PC-3 (cell line): ENCODE measurements at places on chromosomes 11 and 22. TPM values are rescaled to one million over a fixed set of nuclear protein-coding genes. Genes with fewer than 3 reads are reported as not detected.
A peak's percentile ranks its signal among the peaks of the same experiment; 100 is the strongest.

The TRMT112 gene
- 812 and 815 TPM in 2 replicates for total RNA-seq

The CRACR2B gene
- total RNA-seq: 10.6 and 19.8 TPM in 2 replicates

The NLRP14 gene
- total RNA-seq: 0.11 TPM in 1 of 2 replicates, not detected in the other

- DNase-seq: no peak
Measured at GRCh38 chr22:48354096-48354495, 1473.6 kb downstream of the BRD1 start.

DNA sequence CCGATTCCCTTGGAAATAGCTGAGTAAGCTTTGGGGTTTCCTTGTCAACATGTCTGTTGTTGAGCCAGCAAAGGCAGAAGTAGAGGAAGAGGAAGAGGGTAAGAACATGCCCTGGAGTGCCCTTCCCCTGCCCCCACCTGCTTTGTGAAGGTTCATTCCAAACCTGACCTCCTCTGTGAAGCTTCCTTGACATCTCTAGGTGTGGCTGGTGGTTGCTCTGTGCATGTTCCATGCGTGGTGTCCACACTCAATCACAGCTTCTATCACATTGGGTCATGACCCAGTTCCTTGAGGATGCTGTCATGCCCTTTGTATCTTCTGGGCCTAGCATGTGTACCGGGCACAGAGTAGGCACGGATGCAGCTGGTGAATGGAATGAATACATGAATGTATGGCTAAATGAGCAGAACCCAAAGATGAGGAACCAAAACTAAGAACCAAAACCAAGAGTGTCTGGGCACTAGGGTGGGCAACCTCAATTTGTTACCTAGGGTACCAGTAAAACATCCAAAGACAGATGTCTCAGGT is 23.7 kb upstream of the FXYD6 start:
- DNase-seq: no peak

DNA sequence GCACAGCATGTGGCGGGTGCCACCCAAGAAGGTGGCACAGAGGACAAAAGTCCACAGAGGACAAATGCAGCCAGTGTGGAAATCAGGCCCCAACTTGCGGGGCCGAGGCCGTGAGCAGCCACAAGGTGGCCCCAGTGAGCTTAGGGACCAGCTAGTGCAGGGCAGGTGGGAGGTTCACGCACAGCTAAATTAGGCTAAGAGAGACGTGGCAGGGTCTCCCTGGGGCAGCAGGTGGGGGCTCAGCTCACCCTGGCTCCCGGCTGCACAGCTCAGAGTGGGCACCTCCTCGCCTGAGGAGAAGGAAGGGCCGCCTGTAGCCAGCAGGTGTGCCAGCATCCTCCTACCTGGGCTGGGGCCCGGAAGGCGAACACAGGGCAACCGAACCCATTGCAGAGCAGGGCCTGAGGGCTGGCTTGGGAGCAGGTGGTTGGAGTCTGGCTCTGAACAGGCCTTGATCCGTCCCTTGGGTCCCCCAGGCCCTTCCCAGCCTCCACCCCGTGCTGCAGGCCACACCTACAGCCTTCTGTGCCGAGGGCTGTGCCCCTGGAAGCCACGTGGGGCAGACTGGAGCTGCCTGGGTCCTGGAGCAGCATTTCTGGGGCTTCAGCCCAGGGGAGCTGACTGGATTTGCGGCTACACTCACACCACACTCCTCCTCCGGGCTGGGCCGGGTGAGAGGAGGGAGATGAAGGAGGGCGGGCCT is 26.1 kb upstream of the CELSR1 start:
- DNase-seq: peak; percentile 66

GRCh38 chr11:57154739-57155138 is 27.0 kb upstream of the LRRC55 start:
- no peak for DNase-seq

DNA sequence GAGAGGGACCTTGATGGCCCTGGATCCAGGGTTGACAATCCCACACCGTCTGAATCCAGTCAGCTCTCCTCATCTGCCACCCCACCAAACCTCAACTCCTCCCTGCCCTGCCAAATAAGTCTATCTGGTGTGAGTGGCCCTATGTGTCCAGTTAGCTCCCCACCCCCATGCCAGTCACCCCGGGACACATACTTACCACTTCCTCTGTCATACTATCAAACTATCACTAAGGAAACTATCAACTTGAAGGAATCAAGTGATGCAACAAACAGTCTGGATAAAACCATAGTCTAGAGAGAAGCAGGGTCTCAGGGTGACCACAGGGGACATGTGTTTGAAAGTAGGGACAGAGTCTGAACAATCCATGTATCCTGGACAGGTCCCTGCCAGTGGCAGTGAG is 13.2 kb upstream of the CSF2RB start:
- no peak for DNase-seq

GRCh38 chr11:118206391-118207031 is 18.3 kb downstream of the JAML start:
- no peak for DNase-seq
